ENCODE measurements at places on chromosomes 3 and 15.
A peak's percentile ranks its signal among the peaks of the same experiment; 100 is the strongest.

DNA sequence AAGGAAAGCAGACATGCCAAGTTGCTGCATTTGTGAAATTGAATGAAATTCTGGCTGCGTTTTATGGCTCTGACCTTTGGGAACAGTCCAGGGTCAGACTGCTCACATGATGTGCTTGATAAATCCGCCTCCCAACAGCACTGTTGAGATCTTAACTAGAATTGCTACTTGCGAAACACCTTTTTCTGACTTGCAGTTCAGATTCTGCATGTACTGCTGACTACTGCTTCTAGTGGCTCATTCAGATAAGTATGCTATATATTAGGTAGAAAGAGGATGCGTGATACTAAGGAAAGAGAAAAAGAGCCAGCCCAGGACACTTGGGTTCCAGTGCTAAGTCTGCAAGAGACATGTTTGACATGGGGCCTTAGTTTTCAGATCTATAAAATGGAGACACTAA is 129.4 kb downstream of the LPP start:
- DNase-seq, result no peak

DNA sequence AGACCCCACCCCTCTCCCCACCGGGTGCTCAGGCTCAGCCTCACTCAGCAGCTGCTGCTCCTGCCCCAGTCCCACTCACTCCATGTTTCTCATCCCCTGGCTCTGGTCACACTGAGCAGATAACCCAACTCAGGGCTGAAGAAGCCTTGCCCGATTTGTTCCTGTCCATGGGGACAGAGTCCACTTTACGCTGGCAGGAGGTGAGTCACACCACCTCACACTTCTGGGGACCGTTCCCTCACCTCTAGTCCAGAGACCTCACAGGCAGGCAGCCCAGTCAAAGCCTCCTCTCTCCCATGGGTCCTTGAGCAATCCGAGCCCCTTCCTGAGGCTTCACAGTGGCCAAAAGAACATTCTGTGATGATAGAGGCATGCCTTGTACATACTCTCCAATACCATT is 1.4 kb downstream of the CIDEC start:
- no peak for DNase-seq

GRCh38 chr3:196340466-196340865 is 2.3 kb upstream of the TM4SF19 start:
- DNase-seq, result no peak

GRCh38 chr15:25251700-25252390 is 187.0 kb downstream of the UBE3A start:
- no peak for DNase-seq

DNA sequence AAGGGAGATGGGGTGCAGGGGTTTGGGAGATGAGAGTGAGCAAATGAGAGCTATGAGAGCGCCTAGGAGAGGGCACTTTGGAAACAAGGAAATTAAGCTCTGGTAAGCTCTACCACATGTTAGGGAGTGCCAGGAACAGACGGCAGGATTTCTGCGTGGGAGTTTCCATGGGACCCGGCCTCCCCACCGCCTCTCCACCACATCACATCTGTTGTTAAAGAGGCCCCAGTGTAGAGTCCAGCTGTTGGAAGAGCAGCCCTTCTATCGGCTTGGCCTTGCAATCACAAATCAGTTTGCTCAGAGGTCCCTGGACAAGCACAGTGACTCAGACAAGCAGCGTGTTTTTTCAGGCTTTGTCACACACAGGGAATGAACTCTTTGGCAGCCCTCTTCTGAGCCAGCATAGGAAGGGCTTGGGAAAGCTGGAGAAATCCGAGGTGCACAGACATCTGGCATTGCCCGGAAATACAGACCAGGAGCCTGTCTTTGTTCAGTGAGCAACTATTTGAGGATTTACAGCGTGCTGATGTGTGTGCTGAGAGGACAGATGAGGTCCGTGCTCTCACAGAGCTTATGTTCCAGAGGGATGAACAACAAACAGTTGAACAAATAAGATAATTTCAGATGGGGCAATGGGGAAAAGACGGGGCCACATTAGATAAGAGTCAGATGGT is 370.6 kb upstream of the PROK2 start:
- peak; percentile 56 for DNase-seq

DNA sequence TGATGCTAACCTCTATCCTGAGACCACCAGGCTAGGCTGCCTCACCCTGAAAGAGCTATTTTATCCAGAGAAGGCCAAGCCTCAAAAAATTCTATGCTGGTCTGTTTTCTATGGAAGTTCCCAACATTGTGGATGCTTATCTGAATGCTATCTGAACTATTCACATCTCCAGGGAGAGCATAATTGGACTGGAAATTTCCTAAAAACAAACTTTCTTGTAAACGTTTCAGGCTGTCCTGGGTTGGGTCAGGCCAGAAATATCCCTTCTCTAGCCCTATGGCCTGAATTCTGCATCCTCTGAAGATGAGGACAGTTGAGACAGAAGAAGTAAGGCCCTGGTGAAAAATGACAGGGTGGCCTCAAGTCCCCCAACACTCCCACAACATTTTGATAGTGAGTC is 706.4 kb upstream of the NR2F2 start:
- no peak for DNase-seq

DNA sequence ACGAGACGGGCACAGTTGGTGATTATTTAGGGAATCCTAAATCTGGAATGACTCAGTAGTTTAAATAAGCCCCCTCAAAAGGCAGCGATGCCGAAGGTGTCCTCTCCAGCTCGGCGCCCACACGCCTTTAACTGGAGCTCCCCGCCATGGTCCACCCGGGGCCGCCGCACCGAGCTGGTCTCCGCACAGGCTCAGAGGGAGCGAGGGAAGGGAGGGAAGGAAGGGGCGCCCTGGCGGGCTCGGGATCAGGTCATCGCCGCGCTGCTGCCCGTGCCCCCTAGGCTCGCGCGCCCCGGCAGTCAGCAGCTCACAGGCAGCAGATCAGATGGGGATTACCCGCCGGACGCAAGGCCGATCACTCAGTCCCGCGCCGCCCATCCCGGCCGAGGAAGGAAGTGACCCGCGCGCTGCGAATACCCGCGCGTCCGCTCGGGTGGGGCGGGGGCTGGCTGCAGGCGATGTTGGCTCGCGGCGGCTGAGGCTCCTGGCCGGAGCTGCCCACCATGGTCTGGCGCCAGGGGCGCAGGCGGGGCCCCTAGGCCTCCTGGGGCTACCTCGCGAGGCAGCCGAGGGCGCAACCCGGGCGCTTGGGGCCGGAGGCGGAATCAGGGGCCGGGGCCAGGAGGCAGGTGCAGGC is 318.0 kb downstream of the FGF12 start:
- DNase-seq, result peak; percentile 23

GRCh38 chr3:193016437-193016901 is 98.8 kb upstream of the MB21D2 start:
- DNase-seq, result peak; percentile 63

All from mammary epithelial cell (primary cell).